ENCODE measurements at places on chromosomes 5 and 9. TPM values are rescaled to one million over a fixed set of nuclear protein-coding genes. Genes with fewer than 3 reads are reported as not detected.

DNA sequence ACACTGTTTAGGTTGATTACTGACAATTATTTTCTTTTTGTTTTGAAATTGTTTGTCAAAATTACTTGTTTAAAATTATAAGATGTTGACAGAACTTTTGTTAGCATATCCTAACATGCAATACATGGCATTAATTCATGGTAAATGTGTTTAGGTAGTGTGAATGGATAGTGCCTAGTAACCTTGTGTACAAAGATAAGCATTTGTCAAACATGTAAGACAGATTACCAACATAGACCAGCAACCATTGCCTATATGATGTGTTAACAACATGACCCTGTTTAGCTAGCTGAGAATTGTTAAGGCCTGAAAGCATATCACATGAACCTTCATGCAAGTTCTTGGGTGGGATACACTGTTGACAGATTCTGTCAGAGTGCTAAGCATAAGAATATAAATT lies 13.4 kb downstream of the MAN2A1 start:
- ATAC-seq: no peak

DNA sequence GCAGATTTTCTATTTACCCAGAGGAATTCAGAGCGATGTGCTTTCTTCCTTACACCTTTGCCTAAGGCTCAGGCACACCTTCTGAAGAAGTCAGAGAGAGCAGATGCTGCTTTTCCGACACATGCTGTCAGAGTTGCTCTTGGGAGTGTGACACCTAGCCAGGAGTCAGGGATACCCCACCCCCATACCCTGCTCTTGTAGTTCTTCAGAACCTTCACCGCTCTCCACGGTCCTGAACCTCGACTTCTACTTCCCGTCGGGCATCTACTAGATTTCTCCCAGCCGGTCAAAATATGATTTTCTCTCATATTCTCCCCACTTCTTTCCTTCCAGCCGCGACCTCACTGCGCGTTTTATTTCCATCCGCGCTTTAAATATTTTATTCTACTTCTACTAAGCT lies 1.7 kb downstream of the GRIN3A start:
- no peak for ATAC-seq

GRCh38 chr9:16368237-16369087 lies 502.0 kb downstream of the BNC2 start:
- no peak for ATAC-seq

GRCh38 chr5:123215929-123216702 lies 127.1 kb downstream of the PRDM6 start:
- no peak for ATAC-seq

DNA sequence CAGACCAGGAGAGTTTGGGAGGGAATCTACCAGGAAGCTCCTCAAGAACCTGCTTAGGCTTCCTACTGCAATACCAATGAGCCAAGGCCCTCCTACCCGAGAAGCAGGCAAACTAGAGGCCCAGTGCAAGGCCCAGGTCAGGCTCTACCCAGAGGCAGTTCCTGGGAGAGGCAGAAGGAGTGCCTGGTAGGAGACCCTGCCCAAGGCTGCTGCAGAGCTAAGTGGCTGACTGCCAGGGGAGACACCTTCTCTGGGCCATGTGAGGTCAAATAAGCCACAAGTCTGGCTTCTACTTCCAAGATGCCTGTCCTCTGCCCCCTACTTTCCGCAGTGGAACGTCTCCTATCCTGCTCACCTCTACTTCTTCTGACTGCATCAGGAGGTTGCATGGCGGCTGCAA lies 17.8 kb downstream of the ACSL6 start:
- peak; percentile 24 for ATAC-seq

DNA sequence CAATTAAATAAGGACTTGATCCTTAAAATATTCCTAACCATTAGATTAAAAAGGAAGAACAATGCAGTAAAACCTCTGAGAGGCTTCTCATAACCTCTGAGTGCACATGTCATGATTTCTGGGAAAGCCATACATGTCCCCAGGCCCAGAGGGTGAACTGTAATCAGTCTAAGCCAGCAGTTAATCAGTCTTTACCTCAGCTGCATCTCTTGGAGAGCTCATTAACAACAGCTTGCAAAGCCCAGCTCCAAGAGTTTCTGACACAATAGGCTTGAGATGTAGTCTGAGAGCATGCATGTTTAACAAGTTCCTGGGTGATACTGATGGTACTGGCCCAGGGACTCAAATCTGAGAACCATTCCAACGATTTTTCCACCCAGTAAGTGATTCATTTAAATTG lies 392.1 kb downstream of the DNAH5 start:
- no peak for ATAC-seq

DNA sequence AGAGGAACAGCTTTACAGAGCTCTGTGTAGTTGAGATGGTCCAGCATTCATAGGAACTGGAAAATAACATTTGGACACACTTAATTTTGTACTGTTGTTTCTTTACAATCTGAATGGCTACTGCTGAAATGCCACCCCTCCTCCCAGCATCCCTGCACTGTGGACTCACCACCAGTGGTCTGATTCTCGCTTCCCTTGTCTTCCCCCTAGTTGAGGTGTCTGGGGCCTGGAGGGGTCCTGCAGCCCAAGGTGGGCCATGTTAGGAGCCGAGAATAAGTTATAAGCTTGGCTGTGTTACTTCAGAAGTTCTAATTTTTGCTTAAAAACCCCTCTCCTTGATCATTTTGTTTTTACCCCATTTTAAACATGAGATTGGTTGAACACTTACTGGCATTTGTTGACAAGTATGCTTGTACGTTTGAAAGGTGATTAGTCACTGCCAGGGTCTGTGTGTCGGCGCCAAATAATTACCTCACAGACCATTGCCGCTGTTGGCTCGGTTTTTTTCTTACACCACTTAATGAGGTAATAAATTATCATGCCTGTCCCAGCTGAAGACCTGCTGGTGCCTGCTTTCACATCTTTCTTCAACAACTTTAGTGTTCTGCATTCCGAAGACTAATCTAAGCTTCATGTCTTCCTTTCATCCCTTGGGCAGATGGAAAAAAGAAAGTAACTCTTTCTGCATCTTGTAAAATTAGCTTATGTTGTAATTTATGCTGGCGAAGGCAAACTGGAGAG lies 65.8 kb downstream of the MCCC2 start:
- peak; percentile 97 for ATAC-seq

- ATAC-seq: no peak
Measured at GRCh38 chr5:66945389-66946349, 250.9 kb downstream of the CD180 start.

GRCh38 chr9:123344192-123344949 lies 11.6 kb upstream of the CRB2 start:
- ATAC-seq: no peak

DNA sequence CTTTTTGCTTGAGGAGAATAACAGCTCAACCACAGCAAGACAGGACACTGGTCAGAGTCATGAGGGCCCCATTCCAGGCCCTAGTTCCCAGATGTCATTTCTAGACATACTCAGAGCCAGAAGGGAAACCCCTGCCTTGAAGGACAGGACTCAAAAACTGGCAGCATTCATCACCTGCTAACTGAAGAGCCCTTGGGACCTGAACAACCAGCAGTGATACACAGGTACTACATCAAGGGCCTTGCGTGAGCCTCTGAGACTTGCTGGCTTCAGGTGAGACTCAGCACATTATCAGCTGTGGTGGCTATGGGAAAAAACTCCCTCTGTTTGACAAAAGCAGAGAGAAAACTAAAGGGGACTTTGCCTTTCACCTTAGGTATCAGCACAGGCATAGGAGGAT lies 22.6 kb downstream of the TMEM267 start:
- no peak for ATAC-seq

- no peak for ATAC-seq
Measured at GRCh38 chr5:154842689-154843530, 7.5 kb downstream of the FAXDC2 start.

DNA sequence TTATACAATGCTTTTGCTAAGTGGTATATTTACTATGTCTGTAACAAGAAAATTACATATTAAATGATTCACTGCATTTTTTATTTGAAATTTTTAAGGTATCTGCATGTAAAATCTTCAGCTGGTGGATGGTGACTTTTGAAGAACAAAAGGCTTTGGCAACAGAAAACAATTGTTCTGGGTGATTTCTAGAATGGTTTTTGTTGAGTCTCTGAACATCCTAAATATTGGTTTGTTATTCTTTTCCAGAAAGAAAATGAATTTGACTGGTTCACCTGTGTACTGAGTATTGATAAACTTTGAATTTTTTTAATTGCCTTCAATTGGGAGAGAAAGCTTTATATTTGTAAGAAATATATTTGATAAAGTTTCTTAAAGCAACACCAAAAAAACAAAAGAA lies 35.2 kb downstream of the ERAP1 start:
- ATAC-seq: no peak

DNA sequence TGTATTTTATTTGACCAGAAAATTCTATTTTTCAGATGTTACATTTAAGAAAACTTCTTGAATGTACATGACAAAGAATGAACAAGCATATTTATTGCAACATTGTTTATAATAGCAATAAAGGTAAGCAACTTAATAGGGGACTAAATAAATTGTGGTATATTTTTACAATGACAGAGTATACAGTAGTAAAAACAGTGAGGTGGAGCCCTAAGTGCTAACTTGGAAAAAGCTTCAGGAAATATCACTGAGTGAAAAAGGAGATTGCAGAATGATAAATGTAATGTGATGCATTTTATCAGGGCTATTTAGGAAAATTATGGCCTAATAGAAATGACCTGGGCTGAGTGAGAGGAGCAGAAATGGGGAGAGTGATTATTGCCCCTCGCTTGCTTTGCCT lies 56.5 kb upstream of the SEMA6A start:
- no peak for ATAC-seq

GRCh38 chr9:98502976-98503325 lies 205.8 kb downstream of the GABBR2 start:
- peak; percentile 97 for ATAC-seq

- ATAC-seq: no peak
Measured at GRCh38 chr5:177445052-177445916, 1.3 kb upstream of the PRR7 start.

DNA sequence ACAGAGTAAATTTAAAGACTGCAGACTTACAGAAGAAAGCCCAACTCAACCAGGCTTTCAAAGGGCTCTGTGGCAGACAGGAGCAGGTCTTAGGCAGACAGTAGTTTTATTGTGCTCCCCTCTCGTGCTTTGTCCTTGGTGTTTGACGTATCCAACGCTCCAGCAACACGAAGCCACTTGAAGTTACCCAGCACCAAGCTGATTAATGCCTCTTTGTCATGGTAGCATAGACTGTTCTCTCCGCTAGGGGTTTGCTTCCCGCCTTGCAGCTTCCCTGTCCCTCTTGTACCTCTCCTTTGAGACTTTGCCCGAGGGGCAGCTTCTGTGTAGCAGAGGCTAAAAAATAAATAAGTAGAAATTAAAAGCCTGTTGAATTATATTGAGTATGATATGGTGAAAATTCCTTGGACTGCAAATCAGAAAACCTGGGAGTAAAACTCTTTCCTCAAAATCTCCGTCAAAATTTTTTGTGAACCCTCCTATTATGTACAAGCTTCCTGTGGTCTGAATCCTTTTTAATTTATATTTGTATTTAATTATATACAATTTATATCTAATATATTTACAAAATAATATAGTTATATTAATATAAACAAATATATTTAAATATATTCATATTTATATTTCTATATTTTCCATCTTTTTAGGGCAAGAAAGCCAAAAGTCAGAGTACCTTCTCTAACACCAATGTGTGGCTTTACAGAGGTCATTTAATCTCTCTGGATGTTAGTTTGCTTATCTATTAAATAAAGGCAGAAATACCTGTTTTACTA lies 405.4 kb downstream of the DMAC1 start:
- peak; percentile 40 for ATAC-seq

DNA sequence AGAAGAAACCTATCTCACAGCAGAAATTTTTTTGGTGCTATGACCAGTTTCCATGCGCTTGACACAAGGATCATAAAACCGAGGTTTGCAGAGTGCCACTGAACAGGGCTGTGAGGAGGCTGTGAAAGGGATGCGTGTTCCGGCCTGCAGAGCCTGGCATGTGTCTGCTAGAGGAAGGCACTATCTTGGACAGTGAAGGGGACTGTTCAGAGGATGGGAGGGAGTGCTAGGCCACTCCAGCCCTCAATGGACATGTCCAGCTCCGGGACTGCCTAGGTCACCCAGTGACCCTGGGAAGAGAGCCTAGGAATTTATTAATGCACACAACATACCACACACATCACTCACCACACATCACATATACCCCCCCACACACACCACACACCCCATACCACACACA lies 275.9 kb downstream of the GADD45G start:
- no peak for ATAC-seq

- no peak for ATAC-seq
Measured at GRCh38 chr5:163815240-163815791, 309.9 kb downstream of the MAT2B start.

DNA sequence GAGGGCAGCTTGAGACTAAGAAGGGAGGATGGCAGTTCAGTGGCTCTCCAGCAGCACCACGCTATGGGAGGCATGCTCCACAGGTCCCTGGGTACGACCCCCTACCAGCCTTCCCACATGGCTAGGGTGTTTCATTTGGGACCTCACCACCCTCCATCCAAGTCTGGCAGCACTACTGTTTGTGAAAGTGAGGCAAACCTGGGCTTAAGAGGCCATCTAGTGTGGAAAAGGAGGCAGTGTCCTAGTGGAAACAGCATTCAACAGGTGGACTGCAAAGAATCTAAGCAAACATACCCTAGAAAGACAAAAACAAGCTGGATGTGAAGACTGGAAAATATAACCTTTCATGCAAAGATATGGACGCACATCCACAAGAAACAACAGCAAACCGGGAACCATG lies 4.8 kb upstream of the C5orf47 start:
- ATAC-seq: no peak

DNA sequence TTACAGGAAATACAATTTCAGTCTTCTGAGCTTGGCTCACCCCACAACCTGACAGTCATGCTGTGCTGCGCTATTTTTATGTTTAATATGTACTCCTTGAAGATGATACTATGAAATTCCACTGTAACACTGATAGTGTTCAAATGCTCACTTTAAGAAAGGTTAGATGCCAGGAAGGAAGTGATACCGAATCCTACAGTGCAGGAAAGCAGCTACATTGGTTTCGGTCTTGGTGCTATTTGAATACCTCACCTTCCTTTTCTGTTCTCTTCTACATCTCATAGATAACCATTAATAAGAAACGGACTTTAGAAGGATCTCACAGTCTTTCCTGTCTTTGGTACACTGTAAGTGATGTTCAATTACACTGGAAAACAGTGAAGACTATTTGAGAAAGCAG lies 117.6 kb downstream of the SEMA5A start:
- ATAC-seq: no peak

DNA sequence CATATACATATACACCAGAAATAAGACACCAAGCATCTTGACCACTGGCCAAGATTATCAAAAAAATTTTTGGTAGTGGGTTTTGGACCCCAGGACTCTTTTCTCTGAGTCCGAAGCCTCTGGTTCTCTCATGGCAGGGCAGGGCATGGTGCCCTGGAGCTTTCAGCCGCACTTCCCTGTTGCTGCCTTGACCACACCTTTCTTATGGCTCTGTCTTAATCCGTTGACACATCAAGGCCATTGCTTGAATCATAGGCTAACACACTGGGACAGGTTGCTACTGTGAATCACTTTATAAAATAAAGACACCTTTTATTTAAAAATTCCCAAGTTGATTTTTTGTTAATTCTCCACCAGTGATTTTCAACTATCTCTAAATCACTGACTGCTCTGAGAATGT lies 45.4 kb upstream of the CAST start:
- no peak for ATAC-seq

The CRB2 gene
- 0.05 TPM for total RNA-seq

The TAS2R1 gene
- total RNA-seq: 0.17 TPM

The HDAC3 gene
- total RNA-seq: 90.8 TPM

The ECSCR gene
- total RNA-seq: 1.1 TPM

The SOWAHA gene
- total RNA-seq: 2.5 TPM

The ANGPTL2 gene
- total RNA-seq: 1.4 TPM

The TERT gene
- 0.09 TPM for total RNA-seq

The TESK1 gene
- 19.8 TPM for total RNA-seq

The SGCD gene
- 56.9 TPM for total RNA-seq

The IL5 gene
- total RNA-seq: 0.52 TPM

The ROPN1L gene
- 1.6 TPM for total RNA-seq
